ENCODE measurements at places on chromosomes 6 and 20.

DNA sequence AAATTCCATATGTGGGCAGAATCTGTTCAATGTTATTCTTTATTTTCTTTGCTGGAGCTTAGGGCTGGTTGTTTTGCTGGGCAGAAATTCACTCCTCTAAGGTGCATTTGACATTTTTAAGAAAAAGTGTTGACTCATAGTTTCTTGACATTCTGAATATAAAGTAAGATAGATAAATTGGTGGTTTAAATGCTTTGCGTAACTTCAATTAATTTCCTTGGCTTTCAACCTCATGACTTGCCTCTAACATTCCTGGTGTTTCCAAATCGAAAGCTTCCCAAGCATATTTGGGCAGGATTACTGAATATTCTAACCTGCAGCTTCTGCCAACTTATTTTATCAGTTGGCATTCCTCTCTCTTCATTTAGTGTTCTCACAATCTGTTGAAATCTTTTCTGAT, 718.7 kb upstream of the ADGRB3 start:
- DNase-seq = no peak

GRCh38 chr6:12001004-12001705, 11.0 kb upstream of the HIVEP1 start:
- DNase-seq = no peak

- no peak for DNase-seq
Observed at GRCh38 chr20:9177278-9177677, 108.4 kb downstream of the PLCB4 start.

- DNase-seq = no peak
Observed at GRCh38 chr20:16553684-16554083, 19.6 kb downstream of the KIF16B start.

DNA sequence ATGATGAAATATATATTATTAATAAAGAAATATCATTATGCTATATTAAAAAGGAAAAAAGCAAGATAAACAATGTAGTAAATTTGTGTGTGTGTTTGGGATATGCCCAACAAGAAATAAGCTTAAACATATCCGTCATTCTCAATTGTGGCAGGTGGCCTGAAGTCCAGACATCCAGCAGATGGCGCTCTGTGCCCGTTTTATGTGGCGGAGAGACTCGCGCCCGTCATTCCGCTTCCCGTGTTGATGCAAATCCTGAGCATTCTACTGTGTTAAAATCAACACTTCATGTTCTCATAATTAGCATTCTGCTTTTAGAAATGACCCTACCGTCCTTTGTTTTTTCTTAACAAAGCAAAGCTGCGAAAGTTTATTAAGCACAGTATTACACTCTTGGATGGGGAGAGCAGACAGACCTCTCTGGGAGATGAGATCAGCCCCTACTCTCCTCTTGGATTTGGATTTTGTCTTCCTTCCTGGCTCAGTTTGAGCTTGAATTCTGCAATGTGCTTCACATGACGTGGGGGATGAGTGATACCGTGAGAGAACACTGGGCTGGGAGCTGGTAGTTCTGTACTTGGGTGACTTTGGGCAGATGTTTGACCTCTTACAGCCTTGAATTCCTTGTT, 125.8 kb downstream of the MCHR2 start:
- peak; percentile 66 for DNase-seq

DNA sequence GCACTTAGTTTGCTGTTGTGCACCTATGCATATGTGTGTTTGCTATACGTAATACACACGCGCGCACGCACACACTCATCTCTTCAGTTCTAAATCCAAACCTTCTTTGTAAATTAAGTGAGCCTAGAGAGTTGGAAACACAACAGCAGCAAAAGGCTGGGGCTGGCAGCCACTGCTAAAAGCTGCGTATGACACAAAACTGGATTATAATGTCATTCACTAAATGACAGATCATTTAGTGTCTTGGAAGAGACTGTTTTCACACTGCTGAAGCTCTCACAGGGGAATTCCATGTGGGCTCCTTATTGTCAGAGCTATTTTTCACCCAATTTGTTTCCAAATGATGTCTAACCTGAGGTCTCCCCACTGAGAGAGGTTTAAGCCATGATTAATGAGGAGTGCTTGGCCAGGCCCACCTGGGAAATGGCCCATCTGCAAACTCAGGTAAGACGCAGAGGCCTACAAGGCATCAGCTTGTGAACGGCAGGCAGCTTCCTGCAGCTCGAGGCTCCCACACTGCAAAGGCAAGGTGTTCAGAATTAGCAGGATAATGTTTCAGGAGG, 94.2 kb downstream of the OLIG3 start:
- no peak for DNase-seq

DNA sequence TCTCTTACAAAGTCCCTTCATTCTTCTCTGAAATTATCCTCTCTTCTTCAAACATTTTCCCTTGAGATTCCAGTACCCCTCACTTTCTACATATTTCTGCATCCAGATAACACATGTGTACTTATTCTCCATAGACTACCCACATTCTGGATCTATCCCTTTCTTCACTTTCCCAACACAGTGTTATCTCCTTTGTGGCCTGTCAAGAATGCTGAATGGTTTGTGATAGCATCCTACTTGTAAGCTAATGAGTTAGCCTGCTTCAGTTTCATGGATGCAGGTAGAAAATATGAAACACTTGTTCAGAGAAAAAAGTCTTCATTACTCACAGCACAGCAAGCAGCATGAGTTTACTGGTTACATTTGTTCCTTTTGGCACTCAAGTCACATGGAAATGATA, 245.4 kb downstream of the HTR1B start:
- DNase-seq = no peak

GRCh38 chr20:38202982-38203293, 37.9 kb upstream of the TGM2 start:
- no peak for DNase-seq

DNA sequence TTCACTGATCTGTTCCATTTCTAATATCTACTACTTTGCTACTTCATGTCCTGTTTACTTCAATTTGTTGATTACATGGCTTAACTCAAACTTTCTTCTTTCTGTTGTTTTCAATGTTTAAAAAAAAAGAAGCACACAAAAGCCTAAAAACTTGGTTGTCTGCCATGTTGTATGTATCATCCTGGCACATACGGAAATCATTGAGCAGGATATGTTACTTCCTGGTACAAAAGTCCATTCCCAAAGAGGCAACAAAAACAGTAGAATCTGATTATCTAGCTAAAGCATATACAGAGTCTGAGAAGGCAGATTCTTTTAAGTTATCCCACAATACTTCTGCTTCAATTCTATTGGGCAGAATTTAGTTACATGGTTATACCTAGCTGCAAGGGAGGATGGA, 14.5 kb upstream of the COL12A1 start:
- DNase-seq = no peak

DNA sequence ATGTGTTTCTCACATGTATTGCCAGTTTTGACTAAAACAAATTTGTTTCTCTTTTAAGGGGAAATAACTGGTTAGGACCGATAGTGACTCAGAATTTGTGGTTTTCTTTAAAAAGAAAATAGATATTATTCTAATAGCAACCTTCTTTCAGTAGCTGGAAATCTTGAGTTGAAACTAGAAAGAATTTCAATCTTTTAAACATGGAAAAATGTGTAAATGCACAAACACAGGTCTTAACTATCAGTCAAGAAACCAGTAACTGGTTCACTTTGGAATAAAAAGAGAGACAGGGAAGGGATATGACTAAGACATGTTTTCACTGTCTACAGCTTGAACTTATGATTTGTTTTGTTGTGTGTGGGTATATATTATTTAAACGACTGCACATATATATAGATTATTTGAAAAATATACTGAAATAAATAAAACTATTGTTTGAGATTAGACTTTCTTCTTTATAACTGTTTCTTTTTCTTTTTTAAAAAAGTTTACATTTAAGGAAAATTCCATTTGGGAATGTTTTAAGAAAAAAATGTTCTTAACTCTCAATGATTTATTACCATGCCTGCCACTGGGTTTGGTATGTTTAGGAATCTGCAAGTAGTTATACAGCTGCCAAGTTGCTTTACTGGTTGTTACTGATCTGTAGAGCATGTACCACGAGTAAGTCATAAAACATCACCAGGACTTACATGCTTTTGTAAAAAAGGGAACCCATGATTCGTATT, 753.3 kb upstream of the MARCKS start:
- no peak for DNase-seq

- no peak for DNase-seq
Observed at GRCh38 chr6:99426451-99426757, 1.3 kb upstream of the PNISR start.

DNA sequence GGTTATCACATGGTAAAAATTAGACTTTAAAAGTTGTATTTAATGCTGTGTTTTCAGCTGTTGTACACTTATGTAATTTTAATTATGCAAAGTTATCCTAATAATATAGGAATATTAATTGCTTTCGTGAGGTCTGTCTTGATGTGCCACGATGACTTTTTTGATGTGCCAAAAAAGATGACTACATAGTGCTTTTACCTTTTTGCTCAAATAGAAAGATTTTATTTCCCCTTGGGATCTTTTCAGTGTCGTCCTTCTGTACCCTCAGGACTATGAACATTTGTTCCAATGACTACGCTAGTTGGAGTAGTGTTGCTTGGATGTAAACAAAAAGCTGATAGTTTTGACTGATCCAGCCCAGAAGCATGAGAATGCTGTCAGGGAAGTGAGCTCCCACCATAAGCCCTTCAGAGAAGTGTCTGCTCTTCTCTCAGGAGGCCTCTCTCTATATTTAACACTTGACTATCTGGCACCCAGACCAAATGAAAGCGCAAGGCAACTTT, 1.2 kb upstream of the CD164 start:
- DNase-seq = no peak

DNA sequence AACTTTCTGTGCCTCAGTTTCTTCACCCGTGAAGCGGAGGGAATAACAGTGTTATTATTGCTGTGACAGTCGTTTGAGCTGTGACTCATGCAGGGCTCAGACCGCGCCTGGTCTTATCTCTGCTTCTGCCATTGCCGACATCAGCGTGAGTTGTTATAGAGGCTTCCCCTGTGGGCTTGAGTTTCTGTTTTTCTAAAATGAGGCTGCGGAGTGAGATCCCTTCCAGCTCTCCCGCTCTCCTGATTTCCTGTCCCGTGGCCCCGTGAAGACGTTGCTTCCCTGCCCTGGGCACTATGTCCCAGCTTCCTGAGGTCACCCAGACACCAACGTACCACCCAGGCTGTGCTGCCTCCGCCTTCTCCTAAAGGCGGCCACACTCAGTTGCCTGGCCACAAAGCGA, 278.5 kb downstream of the BMP7 start:
- no peak for DNase-seq

DNA sequence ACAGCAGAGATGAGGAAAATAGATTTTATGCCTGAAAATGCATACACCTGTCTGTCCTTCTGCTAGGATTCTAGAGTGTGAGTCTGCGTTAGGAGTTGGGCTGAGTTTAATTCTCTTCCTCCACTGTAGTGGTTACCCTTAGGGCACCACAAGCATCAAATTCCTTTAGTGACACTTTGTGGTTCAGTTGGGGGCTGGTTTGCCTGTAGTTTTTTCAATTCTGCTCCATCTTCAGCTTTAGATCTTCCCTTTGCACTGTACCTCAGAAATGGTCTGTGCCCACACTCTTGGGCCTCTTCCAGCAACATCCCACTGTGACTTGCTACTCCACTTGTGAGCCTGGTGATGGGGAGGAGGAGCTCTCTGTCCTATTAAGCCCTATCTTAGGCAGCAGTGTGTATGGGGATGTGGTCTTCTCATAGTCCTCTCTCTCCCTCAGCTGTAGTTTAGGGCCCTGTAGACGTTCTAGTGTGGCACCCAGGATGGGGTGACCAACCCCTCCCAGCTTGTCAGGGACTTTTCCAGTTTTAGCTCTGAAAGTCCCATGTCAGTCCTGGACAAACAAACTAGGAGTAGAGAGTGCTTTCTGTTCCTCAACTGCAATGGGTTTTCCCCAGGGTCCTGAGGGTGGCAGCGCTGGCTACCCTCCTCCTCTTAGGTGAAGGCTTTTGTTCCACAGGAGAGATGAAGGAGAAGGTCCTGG, 19.7 kb upstream of the OGFRL1 start:
- no peak for DNase-seq

GRCh38 chr6:105374010-105374420, 28.9 kb downstream of the PREP start:
- no peak for DNase-seq

DNA sequence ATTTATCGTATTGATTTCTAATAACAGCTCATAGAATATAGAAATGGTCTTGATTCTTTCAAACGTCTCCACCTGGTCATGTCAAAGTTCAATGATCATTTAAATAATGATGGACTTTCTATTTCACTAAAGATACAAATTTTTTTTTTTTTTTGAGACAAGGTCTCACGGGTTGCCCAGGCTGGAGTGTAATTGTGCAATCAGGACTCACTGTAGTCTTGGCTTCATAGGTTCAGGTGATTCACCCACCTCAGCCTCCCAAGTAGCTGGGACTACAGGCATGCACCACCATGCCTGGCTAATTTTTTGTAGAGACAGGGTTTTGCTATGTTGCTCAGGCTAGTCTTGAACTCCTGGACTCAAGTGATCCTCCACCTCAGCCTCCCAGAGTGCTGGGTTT, 25.2 kb downstream of the KLHL31 start:
- no peak for DNase-seq

DNA sequence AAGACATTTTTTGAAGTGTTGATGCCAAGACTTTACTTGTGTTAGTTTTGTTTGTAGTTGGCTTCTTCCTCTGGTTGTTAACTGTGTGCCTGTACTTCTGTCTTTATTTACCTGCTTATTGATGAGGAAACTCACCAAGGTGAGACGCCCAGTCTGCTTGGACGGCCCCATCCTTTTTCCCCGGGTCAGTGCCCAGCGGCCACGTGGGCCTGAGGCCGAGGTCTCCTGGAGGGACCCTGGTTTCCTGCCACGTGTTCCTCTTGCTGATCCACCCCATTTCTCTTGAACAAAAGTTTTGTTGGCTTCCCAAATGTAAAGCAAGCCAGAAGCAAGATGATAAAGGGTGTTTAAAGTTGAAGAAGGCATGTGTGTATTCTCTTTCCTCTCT, 24.8 kb downstream of the DUSP22 start:
- DNase-seq = no peak

DNA sequence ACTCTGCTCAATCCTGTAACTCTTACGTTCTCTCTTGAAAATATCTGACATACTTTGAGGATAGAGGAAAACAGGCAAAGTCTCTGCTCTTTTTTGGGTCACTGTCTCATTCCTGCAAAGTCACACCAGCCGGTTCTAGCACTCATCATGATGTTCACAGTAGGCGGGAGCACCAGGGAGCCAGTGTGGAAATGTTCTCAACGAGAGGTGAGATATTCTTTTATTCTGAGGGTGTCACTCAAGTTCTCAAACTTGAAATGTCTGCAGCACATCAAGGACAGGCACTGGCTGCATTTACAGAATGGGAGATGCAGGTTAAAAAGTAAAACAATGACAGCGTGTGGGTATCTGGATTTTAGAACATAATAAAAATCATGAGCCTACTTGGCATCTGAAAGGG, 714.7 kb downstream of the QKI start:
- DNase-seq = no peak

DNA sequence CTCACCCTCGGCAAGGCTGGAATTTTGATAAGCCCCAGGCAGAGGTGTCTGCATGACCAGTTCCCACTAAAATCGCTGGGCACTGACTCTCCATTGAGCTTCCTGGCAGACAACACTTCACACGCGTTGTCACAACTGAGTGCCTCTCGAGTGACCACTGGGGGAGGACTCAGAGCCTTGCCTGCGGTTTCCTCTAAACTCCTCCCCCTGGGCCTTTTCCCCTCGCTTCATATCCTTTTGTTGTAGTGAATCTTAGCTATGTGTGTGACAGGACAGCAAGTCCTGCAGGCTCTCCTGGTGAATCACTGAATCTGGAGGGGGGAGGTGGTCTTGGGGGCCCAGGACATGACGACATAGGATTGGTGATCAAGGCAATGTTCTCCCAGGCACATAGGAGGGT, 670.8 kb downstream of the PRKN start:
- no peak for DNase-seq

- DNase-seq = peak; percentile 50
Observed at GRCh38 chr6:155174576-155175211, 89.1 kb upstream of the CLDN20 start.

GRCh38 chr6:136337606-136338005, 48.0 kb upstream of the BCLAF1 start:
- DNase-seq = no peak

Measured in activated CD4-positive, alpha-beta T cell treated with anti-CD3 and anti-CD28 coated beads, Interleukin-2, amount 50 U/mL, for 1 hour (primary cell).